Stimulated activated CD4-positive, alpha-beta T cell treated with anti-CD3 and anti-CD28 coated beads, Interleukin-2, amount 100 ng/mL, for 4 hours (primary cell): ENCODE measurements at places on chromosomes 4 and X.

GRCh38 chr4:780716-781492 lies 45.0 kb downstream of the CPLX1 start:
- no peak for DNase-seq

DNA sequence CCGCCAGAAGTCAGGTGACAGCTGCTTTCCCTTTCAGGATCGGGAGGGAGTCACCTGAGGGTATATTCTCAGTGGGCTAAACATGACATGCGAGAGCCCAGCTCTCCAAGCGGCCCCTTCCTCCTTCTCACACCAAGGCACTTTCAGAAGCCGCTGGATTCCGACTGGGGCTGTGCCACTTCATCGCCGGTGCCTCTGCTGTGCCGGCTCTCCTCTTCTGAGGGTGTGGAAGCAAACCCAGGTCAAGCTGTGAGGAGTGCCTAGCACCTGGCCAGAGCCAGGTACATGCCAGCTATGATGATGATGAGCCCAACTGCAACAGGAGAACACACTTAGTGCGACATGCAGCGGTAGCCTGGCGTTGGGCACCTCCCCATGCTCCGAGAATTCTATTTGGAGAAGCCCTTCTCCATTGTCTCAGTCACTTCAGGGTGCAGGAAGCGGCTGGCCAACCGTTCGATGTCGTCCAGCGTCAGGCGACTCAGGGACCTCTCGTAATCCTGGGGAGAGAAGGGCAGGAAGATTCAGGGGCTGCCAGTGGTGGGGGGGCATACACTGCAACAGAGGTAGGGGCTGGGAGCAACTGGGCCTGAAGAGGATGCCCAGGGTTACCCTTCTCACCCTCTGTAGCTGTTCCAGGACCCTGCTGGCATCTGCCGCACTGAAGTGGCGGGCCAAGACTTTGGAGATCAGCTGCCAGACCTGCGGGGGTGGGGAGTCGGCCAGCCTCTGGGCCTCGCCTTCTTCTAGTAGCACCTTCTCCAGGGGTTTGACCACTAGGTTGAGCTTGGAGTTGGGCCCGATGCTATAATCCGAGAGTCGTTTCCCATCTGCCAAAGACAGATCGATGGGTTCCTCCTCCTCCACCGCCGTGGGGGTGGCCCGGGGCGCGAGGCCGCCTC lies 1.0 kb downstream of the UBL4A start:
- DNase-seq = no peak

DNA sequence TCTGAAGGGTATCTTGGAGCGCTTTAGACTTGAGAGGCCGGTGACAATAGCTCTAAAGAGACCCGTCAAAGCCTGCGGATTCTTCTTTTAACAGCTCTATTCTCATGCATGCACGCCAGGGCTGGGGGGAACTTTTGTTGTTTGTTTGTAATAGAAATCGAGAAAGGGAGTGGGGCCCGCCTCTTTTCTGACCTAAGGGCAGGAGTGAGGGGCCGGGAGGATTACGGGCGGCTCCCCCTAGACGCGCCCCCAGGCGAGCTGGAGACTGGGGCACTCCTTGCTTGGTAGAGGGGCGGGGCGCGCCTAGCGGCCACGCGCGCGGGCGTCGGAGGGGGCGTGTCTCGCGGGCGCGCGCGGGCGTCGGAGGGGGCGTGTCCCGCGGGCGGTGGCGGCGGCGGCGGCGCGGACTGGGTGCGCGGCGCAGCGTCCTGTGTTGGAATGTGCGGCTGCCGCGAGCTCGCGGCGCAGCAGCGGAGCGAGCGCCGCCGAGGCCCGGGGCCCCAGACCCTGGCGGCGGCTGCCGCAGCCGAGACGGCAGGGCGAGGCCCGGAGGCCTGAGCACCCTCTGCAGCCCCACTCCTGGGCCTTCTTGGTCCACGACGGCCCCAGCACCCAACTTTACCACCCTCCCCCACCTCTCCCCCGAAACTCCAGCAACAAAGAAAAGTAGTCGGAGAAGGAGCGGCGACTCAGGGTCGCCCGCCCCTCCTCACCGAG lies at the start of gene REST:
Gene REST, plus strand, starts transcription at position 412 of the 717 bp plus-strand sequence. CDS start 2,739 bp downstream, outside the sequence.
- DNase-seq = peak; percentile 74

- DNase-seq = no peak
Observed at GRCh38 chr4:183411291-183411861, 33.1 kb upstream of the CDKN2AIP start.

GRCh38 chr4:71680706-71681105 lies 103.2 kb downstream of the GC start:
- DNase-seq = no peak

DNA sequence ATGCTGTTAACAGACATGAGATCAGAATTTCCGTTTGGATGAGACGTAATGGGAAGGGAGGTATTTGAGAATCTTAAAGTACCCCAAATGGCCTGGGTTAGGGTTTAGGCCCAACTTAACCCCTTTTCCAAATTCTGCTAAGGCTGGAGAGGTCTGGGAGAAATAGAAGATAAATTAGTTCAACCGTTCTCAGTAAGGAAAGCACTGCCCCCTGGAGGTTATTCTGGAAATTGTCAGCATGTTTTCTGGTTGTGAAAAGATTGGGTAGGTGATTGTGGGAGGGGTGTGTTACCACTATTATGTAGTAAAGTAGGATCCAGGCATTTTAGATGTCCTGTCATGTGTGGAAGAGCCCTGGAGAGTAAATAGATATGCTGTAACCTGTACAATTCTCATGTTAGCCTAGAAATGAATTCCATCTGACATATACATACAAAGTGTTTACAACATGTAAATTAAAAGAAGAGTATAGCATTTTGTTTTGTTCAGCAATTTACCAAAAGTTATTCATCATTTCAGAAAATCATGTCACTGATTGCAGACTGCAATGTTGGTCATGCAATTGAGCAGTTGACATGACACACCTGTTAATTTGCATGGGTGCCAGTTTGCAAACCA lies 26.8 kb upstream of the GRXCR1 start:
- peak; percentile 21 for DNase-seq

- no peak for DNase-seq
Observed at GRCh38 chrX:31384471-31384870, 312.6 kb upstream of the FTHL17 start.

- DNase-seq = no peak
Observed at GRCh38 chr4:38563707-38564495, 100.1 kb upstream of the KLF3 start.

DNA sequence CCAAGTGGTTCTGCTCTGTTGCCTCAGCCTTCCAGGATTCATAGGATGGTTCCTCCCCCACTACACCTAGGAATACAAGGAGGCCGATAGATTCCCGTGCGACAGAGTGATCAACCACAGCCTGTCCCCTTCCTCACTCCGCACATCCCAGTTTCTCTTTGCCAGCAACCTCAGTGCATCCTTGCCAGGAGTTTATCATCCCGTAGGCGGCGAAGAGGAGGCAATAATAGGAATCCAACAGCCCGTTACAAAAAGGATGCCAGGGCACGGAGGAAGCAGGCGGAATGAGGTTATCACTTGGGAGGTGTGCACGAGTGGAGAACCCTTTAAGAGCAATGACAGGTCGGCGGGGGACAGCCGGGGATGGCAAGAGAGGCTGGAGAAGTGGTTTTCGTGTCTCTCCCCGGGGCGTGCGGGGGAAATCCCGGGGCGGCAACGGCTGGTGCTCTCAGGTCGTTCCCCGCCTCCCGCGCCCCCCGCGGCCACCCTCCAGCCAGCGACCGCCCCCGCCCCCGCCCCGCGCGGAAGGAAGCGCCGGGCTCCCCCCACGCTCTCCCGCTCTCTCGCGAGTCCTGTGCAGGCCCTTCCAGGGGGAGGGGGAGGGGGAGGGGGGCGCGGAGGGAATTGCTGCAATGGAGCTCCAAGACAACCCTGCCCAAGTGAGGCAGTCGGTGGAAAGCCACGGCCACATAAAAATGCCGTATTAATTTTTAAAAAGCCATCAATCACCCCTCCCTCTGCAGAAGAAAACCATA lies 1.6 kb downstream of the PPP3CA start:
- peak; percentile 24 for DNase-seq

DNA sequence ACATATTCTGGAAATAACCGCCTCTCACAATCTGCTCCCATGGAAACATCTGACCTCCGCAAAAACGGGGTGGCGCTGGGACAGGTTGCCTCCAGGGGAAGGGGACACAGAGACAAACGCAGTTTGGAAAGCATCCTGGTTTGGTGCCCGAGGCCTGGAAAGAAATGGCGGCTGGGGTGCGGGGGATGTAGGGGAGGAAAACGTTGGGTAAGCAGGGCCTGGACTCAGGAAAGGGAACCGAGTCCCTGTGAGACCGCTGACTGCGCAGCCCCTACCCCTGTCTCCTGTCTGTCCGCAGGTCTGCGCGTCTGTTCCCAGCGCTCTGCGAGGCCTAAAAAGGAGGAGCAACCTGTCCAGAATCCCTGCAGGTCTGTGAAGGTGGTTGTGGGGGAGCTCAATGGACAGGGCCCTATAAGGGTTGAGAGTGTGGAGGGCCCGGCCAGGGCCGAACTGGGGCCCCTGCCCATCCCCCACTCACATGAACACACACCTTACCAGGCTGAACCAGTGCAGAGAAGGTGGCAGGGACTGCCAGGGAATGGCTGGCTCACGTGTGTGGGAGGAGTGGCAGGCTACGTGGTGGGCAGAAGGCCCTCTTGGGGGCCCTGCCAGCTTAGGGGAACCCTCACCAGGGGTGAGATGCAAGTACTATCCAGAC lies 672 bp downstream of the TCEAL3 start:
- no peak for DNase-seq

DNA sequence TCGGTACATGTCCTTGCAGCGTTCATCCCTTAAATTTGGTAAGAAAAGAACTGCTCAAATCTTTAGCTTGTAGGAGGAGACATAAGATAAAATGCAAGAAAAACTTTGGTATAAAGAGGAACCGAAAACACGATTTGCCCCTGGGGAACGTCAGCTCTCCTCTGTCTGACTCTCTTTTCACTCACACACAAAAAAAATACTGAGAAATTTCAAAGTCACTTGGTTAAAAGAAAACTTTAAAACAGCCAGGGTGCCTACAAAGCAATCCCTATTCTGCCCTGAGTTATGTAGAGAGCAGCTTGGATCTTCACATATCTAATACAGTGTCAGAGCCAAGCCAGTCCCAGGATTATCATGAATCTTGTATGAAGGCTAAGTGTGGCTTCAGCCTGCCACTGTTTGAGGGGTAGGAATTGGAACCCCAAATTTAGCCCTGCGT lies 248.5 kb upstream of the CXXC4 start:
- no peak for DNase-seq

DNA sequence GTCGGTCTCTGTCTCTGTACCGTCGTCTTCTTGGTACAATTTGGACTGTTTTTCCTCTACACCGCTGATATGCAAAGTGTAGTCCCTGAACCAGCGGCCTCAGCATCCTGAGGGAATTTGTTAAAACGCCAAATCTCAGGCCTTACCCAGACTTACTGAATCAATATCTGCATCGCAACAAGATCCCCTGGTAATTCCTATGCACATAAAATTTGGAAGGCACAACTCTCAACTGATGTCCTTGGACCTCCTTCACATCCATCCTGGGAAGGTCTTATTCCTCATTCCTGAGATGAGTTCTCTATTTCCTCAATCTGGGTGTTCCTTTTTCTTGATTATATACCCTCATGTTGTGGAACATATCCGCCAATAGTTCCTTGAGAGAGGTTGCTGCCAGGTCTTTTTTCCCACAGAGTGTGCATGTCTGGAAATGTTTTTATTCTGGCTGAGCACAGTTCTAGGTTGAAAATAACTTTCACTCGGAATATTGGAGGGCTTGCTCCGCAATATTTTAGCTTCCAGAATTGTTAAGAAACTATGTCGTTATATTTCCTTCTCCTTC lies 738 bp upstream of the HPF1 start:
- no peak for DNase-seq

DNA sequence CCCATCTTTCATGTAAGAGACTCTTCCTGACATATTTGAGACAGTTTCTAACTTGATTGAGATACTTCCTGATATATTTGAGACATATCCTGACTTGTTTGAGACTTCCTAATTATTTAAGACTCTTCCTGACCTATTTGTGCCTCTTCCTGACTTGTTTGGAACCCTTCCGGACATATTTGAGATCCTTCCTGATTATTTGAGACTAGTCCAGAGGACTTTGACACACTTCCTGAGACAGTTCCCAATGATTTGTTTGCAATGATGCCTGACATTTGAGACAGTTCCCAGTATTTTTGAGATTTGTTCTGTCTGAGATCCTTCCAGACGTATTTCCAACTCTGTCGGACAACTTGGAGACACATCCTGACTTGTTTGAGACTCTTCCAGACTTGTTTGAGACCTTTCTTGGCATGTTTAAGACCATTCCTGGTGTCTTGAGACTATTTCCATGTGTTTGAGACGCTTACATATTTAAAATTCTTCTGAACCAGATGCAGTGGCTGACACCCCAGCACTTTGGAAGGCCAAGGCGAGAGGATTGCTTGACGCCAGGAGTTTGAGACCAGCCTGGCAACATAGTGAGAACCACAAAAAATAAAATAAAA lies 118.9 kb upstream of the USP9X start:
- no peak for DNase-seq

DNA sequence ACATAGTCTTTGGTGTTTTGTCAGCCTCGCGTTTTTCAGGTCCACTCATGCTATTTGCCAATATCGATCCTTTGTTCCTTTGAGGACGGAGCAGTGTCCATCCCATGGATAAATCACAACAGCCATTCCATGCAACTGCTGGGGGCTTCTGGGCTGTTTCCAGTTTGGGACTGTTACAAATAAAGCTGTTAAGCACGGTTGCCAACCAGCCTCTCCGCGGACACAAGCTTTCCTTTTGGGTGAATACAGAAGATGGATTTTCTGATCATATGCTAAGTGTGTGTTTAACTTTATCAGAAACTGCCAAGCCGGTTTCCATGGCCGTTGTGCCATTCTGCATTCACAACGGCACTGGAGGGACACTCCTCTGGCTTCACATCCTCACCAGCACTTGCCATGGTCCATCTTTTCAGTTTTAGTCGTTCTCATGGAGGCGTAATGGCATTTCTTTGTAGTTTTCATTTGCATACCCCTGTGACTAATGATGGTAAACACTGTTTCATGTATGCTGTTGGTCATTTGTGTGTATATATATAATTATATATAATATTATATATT lies 67.8 kb downstream of the ABLIM2 start:
- DNase-seq = no peak

- DNase-seq = no peak
Observed at GRCh38 chr4:185999207-185999606, 69.7 kb upstream of the TLR3 start.

DNA sequence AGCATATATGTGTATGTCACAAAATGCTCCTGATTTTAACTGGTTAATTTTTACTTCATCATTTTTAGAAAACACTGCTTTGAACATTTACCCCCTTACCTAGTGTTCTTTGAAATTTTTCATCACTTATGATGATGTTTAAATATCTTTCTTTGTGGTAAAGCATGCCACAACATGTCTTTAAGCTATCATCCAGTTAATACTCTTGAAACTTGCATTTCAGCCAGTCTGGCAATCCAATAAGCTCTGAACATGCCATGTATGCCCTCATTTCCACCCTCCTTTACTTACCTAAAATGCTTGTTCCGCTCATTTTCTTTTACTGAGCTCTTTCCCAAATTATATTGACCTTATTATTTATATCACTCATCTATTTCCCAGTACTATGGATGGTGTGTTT lies 581.2 kb downstream of the RAPGEF2 start:
- no peak for DNase-seq

GRCh38 chrX:40150503-40150902 lies 52.7 kb upstream of the BCOR start:
- no peak for DNase-seq

- DNase-seq = no peak
Observed at GRCh38 chr4:71259911-71260331, 78.9 kb upstream of the SLC4A4 start.

GRCh38 chr4:41678086-41678816 lies 70.3 kb downstream of the PHOX2B start:
- DNase-seq = no peak
